Adipocyte (in vitro differentiated cells): ENCODE measurements at places on chromosomes 5 and 9.

- DNase-seq: no peak
Measured at GRCh38 chr9:87766697-87767096, 40.8 kb downstream of the CTSL start.

- DNase-seq: peak; percentile 56
Measured at GRCh38 chr9:91001146-91001611, 199.6 kb downstream of the SYK start.

DNA sequence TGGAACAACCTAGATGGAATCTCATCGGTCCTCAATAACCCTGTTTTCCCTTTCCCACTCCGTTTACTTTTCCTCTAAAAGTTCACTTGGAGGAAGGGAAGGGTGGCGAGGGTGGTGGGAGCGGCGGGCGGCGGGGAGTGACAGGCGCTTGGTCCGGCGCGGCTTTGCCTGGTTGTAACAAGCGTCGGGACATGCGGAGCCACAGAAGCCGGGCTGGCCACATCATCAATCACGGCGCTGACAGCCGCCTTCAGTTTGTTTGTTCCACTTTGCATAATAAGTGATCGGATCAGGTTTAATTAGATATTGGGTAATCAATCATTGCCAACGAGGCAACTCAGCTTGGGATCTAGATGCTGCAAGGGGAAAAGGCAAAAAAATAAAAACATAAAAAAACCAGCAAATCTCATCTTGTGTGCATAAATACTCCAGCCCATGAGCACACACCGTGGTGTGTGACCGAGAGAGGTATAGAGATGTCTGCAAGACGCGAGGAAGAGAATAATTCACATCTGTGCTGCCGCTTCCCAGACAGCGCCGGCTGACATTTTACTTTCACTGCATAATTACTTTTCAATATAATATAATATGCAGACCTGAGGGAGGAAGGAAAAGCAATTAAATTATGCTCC, 396.2 kb upstream of the IRX4 start:
- DNase-seq: no peak

GRCh38 chr9:22117511-22118384, 108.6 kb upstream of the CDKN2B start:
- peak; percentile 40 for DNase-seq

DNA sequence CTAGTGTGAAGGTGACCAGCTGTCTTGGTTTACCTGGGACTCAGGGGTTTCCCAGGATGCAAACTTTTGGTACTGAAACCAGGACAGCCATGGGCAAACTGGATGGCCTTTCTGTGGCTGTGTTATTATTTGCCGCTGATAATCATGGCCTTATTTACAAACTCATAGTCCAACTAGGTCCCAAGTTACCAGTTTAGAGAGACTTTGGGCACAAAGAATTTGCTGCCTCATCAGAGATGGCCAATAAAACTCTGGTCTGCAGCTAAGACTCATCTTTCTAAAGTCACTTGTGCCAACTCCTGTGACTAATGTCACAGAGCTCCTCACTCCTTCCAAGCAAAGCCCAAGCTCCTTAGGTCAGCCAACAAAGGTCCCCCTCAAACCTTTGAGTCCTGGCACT, 47.5 kb upstream of the PLPP6 start:
- DNase-seq: no peak

GRCh38 chr5:112931473-112931872, 9.4 kb upstream of the REEP5 start:
- DNase-seq: no peak

- DNase-seq: no peak
Measured at GRCh38 chr9:135239769-135240141, 152.3 kb downstream of the OLFM1 start.

DNA sequence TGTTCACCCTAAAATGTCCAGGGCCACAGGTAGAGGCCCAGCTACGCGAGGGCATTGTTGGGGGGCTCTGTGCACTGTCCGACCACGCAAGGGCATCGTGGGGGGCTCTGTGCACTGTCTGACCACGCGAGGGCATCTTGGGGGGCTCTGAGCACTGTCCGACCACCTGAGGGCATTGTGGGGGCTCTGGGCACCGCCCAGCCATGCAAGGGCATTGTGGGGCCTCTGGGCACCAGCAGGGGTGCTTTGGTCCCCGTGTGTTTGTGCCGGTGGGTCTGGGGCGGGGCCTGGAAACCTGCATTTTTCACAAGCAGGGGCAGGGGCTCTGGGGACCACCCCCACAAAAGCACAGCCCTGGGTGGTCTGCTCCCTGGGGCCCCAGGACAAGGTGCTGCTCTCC, 41.5 kb upstream of the RXRA start:
- no peak for DNase-seq

DNA sequence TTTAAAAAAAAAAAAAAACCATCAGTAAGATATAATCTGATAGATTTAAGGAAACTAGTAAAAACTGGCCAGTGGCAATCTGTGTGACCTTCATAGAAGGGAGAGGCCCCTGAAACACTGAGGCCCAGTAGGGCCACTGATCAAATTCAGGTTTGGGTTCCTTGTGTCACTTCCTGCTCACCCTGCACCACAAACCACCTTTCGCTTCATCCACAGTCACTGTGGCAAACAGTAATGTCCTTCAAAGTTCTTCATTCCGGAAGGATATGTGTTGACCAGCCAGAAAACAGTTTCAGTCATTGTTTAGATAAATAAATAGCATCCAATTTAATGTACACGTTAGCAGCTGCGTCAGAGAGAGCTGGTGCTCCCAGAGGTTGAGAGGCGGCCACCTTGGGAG, 222.1 kb downstream of the CFAP90 start:
- DNase-seq: no peak

DNA sequence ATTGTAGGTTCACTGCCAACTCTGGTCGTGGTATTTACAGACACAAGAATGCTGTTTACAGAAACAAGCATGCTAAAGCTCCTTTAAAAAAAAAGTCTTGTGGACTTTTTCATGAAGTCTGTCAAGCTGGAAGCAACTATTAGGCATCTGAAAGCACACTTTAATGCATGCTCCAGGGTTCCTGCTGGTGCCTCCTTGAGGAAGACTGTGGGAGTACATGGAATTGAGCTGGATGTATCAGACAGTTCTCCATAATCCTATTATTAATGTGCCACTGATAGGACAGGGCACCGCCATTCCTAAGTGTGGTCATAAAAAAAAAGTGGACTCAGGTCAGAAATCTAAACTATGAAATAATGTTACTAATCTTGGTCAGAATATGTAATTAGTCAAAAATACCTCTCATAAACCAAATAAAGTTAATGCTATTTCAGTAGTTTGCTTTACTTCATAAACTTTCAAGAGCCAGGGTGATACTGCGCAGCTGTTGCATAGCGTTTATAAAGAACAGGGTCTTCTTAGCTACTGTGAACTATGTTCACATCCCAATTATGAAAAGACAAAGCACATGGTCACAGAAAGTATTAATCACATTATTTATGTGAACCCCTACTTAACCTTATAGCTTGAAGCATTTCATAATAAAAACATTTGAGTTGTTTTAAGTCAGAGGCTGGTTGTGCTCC, 390.8 kb upstream of the PTGER4 start:
- no peak for DNase-seq

GRCh38 chr9:93164085-93164484, 19.9 kb upstream of the WNK2 start:
- DNase-seq: no peak

DNA sequence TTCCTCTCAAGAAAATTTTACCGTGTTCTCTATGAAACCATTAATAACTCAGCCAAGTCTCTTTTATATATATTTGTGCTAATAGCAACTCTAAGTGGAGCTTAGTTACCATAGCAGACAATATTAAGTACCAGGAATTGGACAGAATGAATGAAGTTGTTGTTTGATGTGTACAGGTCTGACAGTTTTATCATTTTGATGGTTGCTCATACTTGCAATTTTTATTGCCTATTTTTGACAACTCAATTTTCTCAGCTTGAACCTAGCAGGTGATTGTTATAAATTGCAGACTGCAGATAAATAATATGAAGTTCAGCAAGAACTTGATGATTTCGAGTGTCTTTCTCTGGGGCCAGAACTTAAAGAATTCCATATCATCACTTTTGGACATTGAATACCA, 163.2 kb downstream of the PLPPR1 start:
- DNase-seq: no peak

GRCh38 chr5:109997161-109997560, 307.4 kb downstream of the MAN2A1 start:
- no peak for DNase-seq

GRCh38 chr5:84614906-84615305, 230.2 kb upstream of the EDIL3 start:
- DNase-seq: no peak

DNA sequence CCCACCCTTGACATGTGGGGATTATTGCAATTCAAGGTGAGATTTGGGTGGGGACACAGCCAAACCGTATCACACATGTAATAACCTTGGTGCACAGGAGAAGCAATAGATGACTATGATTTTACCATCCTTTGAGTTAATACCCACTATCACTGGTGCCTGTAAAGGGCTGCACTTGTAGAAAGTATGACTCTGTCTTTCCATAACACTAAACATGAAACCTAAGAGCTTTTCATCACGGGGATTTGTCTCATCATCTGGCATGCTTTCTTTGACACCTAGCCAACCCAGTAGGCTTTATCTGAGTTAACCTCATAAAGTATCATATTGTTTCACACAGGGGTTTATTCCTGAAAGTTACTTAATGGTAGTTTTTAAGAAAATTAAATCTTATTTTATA, 188.9 kb upstream of the TNC start:
- DNase-seq: no peak

- no peak for DNase-seq
Measured at GRCh38 chr9:5441043-5441442, 3.3 kb upstream of the PLGRKT start.

- DNase-seq: no peak
Measured at GRCh38 chr9:9283159-9283986, 1329.4 kb downstream of the PTPRD start.

GRCh38 chr5:93585767-93586385, 2.9 kb downstream of the NR2F1 start:
- peak; percentile 46 for DNase-seq

GRCh38 chr5:131593921-131594320, 41.1 kb downstream of the RAPGEF6 start:
- DNase-seq: no peak

DNA sequence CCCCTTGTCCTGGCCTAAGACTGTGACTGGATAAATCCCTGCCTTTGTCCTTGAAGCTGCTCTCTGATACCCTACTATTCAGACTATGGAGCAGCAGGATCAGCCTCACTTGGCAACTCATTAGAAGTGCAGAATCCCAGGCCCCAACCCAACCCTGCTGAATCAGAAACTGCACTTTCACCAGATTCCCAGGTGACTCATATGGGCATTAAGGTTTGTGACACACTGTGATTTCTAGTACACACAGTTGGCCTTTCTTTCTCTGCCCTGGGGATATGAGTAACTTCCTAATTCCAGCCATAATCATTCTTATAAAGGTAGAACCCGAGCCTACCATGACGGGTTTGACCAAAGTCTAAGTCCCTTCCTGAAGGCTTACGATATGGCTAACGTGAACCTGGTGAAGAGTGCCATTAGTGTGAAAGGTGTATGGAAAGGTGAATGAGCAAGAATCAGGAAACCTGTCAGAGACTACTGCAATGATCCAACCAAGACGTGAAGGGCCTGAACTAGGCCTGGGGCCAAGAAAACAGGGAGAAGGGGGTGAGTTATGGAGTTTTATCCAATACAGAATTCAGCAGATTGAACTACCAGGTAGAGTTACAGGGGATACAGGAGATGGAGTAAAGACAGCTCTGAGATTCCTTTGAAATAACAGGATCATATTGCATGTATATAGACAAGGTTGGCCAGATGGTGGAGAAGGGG, 533.0 kb downstream of the BNC2 start:
- DNase-seq: peak; percentile 66

DNA sequence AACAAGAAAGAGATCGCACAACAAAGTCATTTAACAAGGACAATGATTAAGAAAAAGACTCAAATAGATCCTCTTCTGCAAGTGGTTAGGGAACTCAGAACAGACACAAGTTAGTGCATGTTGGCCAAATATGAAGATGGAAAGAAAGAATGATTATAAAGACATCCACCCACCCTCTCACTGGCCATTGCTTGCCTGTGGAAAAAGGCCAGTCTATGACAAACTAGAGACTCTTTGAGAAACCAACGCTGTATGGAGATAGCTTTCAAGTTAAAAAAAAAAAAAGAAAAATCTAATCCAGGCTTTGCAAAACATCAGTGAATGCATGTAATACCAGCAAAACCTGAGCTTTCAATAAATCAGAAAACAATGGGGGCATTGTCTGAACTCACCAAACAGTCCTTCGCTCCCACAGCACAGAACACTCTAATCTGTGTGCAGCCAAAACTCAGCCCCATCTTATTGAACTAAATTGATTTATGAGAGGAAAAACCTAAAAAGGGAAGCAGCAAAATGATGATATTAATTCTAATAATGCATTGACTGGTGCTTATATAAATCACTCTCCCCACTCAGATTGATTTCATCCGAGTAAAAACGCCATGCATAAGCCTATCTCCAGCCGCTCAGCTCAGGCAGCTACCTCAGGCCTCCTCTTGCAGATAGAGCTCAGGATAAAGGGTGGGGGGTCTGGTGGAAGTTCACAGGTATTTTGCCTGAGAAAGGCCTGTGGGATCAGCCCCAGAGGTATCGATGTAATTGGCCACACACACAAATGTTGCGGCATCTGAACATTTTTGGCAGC, 547.1 kb downstream of the CCDC171 start:
- DNase-seq: no peak

- peak; percentile 95 for DNase-seq
Measured at GRCh38 chr9:120875954-120876841, 790 bp downstream of the PHF19 start.

GRCh38 chr5:158992037-158992740, 107.5 kb downstream of the EBF1 start:
- peak; percentile 95 for DNase-seq

GRCh38 chr9:135275571-135276289, 188.3 kb downstream of the OLFM1 start:
- DNase-seq: no peak

GRCh38 chr5:141597394-141597793, 21.4 kb downstream of the DIAPH1 start:
- no peak for DNase-seq

- DNase-seq: no peak
Measured at GRCh38 chr9:27864644-27865438, 291.6 kb upstream of the C9orf72 start.

- peak; percentile 30 for DNase-seq
Measured at GRCh38 chr5:88691945-88692868, 190.8 kb downstream of the MEF2C start.

- peak; percentile 45 for DNase-seq
Measured at GRCh38 chr5:62111428-62111827, 194.6 kb upstream of the KIF2A start.

DNA sequence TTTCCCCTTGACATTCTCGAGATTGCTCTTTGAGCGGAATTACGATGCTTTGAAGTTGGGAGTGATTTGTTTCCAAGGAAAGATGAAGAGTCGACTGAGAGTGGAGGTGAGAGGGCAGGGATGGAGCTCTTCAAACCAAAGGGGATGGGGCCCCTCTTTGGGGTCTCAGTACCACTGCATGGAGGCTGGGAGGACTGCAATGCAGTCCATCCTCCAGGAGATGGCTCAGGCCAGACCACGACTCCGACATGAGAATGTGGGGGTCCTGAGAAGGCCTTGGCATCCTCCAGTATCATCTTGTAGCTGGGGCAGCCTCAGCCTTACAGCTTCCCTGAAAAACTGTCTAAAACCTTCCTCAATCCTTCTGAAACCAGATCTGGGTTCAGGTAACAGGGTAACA, 51.1 kb upstream of the CDKN2AIPNL start:
- no peak for DNase-seq
